ENCODE measurements at places on chromosomes 6 and 20. TPM values are rescaled to one million over a fixed set of nuclear protein-coding genes. Genes with fewer than 3 reads are reported as not detected.

The GJA10 gene
- total RNA-seq: not detected

DNA sequence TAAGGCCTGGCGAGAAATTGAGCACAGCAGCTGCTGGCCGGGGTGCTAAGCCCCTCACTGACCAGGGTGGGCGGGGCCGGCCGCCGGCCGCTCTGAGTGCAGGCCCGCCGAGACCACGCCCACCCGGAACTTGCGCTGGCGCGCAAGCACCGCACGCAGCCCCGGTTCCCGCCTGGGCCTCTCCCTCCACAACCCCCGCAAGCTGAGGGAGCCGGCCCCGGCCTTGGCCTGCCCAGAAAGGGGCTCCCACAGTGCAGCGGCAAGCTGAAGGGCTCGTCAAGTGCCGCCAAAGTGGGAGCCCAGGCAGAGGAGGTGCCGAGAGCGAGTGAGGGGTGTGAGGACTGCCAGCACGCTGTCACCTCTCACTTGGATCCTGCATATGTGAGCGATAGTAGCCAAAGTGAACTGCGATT, 251.2 kb downstream of the GJA1 start:
- H3K4me1 ChIP-seq: no peaks in the 10 kb centered on the region
- H3K27me3 ChIP-seq: no peaks in the 10 kb centered on the region
- no peaks in the 10 kb centered on the region for H3K36me3 ChIP-seq
- H3K4me3 ChIP-seq: no peak overlapping the region
- DNase-seq: no peak
- no peak overlapping the region for H3K27ac ChIP-seq

DNA sequence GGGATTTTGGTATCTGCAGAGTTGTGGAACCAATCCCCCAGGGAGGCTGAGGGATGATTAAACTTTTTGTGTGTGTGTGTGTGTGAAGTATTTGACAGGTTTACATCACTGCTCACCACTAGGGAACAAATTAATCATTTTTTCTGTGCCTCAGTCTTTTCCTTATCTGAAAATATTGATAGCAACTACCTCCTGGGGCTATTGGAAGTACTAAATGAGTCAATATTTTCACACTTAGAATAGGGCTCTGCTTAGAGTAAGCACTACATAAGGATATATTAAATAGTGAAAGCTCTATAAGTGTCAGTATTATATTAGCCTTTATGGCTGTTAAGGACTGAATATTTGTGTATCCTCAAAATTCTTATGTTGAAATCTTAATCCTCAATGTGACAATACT, 155.2 kb upstream of the UST start:
- no peaks in the 10 kb centered on the region for H3K36me3 ChIP-seq
- no peak for DNase-seq
- H3K4me1 ChIP-seq: peaks cover 6% of the 10 kb centered on the region
- no peak overlapping the region for H3K4me3 ChIP-seq
- no peak overlapping the region for H3K27ac ChIP-seq

GRCh38 chr20:51828762-51829161, 26.4 kb upstream of the SALL4 start:
- no peaks in the 10 kb centered on the region for H3K27me3 ChIP-seq
- no peak overlapping the region for H3K27ac ChIP-seq
- DNase-seq: no peak
- no peaks in the 10 kb centered on the region for H3K4me1 ChIP-seq
- H3K36me3 ChIP-seq: no peaks in the 10 kb centered on the region

DNA sequence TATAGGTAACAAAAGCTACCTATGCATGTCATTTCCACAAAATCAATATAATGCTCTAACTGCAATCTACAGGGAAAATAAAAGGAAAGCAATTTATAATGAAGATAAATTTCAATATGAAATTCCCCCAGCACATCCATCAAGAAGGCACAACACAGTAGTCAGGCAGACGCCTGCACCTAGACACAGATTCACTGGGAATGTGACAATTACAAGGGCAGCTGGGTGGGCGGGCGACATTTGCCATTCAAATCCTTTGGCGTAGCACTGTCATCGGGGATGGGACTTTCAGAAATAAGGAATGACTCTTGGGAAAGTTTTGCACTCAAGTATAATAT, 60.4 kb downstream of the SULF2 start:
- no peaks in the 10 kb centered on the region for H3K36me3 ChIP-seq
- H3K4me1 ChIP-seq: peaks cover 10% of the 10 kb centered on the region
- H3K27me3 ChIP-seq: no peaks in the 10 kb centered on the region
- no peak for DNase-seq
- no peak overlapping the region for H3K27ac ChIP-seq

GRCh38 chr6:78700991-78701390, 166.4 kb upstream of the IRAK1BP1 start:
- H3K27me3 ChIP-seq: no peaks in the 10 kb centered on the region
- H3K4me3 ChIP-seq: no peak overlapping the region
- DNase-seq: no peak
- H3K27ac ChIP-seq: no peak overlapping the region
- H3K36me3 ChIP-seq: no peaks in the 10 kb centered on the region

DNA sequence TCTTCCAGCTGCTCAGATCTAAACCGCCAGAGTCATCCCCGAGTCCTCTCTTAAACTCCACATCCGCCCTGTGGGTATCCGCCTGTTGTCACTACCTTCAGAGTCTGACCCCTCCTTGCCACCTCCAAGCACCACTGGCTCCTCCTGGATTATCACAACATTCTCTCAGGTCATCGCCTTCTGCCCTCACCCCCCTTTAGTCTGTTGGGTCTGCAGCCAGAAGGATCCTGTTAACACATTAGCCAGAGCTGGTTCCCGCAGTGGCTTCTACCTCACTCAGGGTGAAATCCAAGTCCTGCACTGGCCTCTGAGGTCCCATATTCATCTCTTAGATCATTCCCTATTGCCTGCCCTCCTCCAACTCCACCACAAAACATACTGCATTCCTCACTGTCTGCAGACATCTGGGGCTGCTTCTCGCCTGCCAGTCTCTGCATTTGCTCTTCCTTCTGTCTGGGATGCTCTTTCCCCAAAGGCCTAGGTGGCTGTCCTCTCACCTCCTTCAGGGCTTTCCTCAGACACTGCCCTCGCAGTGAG, 34.1 kb downstream of the TNXB start:
- peaks cover 37% of the 10 kb centered on the region for H3K4me1 ChIP-seq
- no peaks in the 10 kb centered on the region for H3K36me3 ChIP-seq
- DNase-seq: no peak
- no peaks in the 10 kb centered on the region for H3K27me3 ChIP-seq
- no peak overlapping the region for H3K27ac ChIP-seq

Data from HCT116 (cell line).